ENCODE measurements at places on chromosomes 6 and 20.

GRCh38 chr6:139732451-139732850 lies 358.0 kb upstream of the CITED2 start:
- DNase-seq: no peak

DNA sequence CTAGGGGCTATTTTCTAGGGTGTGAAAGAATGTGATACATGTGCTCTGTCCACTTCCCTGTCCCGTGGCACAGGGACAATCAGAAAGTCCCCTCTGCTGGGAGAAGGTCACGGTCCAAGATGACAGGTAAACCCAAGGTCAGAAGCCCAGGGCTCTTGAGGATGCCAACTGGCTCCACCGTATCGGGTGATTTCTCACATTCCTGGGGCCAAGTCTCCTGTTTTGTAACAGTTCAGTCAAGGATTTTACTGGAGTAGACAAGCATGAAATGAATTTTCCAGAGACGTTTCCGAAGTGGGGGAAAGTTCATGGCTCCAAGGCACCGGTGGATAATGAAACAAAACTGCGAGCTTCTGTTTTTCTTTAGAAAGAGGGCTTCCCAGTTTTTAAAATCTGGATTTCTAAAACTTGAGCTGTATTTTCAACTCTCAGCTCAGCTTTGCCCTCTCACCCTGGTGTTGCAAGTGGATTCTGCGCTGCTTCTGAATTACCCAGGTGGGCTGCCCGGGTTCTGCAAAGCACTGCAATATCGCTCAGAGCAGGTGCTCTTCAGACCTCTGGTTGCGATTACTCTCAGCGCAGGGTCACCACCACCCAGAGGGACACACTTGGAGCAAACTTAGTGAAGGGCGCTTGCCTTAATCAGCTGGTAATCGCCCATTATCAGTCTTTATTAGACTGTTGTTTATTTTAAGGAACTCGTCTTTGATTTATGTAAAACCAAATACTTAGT lies 64.4 kb upstream of the TMEM170B start:
- DNase-seq: no peak

GRCh38 chr6:167797011-167797471 lies 29.7 kb upstream of the AFDN start:
- DNase-seq: no peak

GRCh38 chr6:147057705-147058342 lies 146.4 kb upstream of the STXBP5 start:
- no peak for DNase-seq

- no peak for DNase-seq
These were observed 151.7 kb downstream of the FRK start for GRCh38 chr6:115908906-115909559.

- DNase-seq: no peak
These were observed 184.2 kb downstream of the PHF3 start for GRCh38 chr6:63819831-63820230.

DNA sequence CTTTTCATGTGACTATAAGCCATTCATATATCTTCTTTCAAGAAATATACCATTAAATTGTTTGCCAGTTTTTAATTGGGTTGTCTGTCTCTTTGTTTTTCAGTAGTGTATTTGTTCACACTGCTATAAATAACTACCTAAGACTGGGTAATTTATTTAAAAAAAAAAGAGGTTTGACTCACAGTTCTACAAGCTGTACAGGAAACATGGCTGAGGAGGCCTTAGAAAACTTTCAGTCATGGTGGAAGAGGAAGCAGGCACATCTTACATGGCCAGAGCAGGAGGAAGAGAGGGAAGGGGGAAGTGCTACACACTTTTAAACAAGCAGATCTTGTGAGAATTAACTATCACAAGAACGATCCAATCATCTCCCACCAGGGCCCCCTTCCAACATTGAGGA lies 255.3 kb downstream of the EPM2A start:
- peak; percentile 23 for DNase-seq

GRCh38 chr6:120700001-120700400 lies 634.3 kb downstream of the TBC1D32 start:
- DNase-seq: no peak

GRCh38 chr6:34961574-34961973 lies 72.5 kb downstream of the ANKS1A start:
- no peak for DNase-seq

DNA sequence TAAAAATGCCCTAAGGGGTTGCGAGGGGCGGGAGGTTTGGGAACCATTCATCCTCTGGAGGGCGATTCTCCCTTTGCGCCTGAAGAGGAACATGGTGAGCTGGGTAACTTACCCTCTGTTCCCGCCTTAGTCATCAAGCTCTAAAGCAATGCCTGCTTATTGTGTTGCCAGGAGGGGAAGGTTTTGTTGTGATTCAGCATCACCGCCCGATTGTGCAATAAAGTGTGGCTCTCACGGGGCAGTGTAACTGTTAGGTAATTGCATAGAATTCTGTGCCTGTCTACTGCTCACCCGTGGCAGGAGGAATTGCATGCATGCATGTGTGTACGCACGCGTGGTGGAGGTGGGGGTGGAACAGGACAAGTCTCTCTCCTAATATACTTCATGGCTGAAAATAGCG lies 95.5 kb upstream of the AGPAT4 start:
- DNase-seq: no peak

DNA sequence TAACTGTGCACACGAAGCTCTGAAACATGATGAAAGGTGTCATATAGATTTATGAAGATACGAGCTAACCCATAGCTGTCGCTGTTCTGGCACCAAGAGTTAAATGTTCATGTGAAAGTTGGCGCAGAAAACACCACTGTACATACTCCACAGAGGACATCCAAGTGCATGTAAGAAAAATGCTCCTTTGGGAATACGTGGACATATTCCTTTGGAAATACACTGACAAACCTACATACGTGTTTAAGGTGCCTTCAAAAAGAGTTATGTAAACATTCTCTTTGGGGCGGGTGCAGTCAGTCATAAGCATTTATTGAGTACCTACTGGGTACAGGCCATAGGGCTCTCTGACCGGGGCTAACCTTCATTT lies 723 bp upstream of the ARID1B start:
- DNase-seq: peak; percentile 75

DNA sequence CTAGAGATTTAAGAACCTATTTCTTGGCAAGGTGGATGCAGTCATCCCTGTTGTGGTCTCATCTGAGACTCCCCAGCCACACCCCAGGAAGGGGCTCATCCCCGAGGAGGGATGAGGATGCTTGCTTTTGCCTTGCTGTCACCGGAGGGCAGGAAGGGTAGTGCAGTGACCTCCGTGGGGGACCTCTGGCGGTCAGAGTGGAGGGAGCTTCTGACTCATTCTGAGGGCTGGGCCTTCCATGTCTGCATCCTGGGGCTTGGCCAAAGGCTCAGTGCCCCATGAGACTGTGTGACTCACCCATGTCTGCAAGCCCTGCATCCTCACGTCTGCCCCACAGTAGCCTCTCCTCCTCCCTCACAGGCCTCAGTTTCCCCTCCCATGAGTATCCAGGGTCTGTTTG lies 38.7 kb downstream of the UQCC2 start:
- DNase-seq: no peak

DNA sequence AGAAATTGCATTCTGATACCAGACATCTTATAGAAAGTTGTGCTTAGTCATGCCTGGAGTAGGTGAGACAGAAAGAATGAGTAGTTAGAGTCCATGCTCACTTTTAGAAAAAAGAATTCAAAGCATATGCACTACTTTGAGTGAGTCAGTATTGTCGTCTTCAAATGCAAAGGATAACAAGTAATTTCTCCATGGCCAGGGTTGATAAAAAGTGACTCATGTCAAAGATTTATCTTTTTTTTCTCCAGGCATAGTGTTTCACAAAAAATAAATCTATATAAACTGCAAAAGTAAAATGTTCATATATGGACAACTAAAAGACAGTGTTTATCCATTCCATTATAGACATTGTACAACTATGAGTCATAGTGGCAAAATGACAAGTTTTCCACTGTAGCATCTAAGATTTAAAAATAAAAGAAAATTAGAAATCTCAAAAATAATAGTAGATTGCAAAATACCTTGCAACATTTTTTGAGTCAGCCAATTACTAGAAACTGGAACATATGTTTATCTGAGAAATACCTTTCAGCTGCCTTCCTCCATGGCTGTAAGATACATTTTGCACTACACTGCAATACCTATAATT lies 329.6 kb downstream of the GRIK2 start:
- no peak for DNase-seq

- no peak for DNase-seq
These were observed 3.9 kb downstream of the SRC start for GRCh38 chr20:37349517-37350491.

GRCh38 chr6:43608310-43608763 lies 20.7 kb downstream of the GTPBP2 start:
- peak; percentile 76 for DNase-seq

- DNase-seq: no peak
These were observed 114.8 kb upstream of the CST7 start for GRCh38 chr20:24834310-24834709.

DNA sequence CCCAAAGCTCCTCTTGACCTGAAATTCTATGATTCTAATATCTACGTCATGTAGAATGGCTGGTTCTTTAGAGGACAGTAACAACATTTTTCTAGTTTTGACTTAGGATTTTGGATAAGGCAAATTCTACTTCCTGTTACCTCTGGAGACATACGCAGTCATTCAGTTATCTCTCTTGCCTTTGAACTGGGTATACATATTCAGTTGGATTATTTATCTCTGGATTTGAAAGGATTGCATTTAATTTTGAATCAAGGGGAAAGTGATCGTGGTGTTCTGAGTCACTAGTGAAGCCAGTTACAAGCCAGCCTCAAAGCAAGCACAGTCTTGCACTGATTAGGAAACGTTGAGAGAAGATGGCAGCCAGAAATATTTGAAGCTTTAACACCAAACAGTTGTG lies 35.3 kb upstream of the BCAS1 start:
- no peak for DNase-seq

DNA sequence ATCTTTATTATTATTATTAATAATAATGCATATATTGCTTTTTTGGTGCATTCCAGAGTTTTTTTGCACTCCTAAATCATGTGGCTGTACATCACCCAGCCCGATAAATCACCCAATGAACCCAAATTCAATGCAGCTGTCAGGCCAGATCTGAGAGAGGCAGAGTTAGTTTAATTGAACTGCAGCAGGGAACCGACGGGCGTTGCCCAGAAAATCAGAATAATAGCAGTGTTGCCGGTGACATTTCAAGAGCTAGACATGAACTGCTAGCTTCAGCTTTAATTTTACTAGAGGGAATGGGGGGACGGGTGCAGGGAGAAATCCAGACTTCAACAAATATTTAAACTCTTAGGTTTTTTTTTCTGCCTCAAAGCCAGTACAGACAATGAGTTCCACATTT lies 135.0 kb downstream of the CLIC5 start:
- no peak for DNase-seq

DNA sequence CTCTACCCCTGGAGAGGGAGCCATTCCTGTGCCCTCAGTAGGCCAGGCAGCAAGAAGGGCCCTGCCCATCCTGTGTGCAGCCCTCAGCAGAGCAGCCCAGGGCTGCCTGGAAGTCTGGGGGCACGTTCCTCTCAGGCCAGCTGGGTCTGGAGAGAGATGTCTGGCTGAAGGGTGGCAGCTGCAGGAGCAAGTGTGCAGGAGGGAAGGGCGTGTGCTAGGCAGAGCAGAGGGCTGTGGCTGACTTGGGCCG lies 62.7 kb downstream of the NOL4L start:
- no peak for DNase-seq

DNA sequence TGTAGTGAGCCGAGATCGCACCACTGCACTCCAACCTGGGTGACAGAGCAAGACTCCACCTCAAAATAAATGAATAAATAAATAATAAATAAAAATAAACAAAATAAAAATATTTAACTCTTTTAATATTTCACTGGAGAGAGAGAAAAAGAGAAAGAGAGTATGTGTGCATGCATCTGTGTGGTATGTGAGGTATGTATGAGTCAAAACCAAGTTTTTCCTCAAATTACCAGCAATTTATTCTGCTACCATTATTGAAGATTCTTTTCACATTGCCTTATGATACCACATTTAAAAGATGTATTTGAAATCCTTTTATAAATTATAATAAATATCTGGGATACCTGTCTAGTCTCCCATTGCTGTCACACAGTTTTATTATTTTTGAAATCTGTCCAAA lies 122.1 kb downstream of the CD164 start:
- DNase-seq: no peak

GRCh38 chr6:69817358-69817757 lies 20.5 kb upstream of the LMBRD1 start:
- no peak for DNase-seq
